ENCODE measurements at places on chromosomes 6 and 20. TPM values are rescaled to one million over a fixed set of nuclear protein-coding genes. Genes with fewer than 3 reads are reported as not detected.

Gene OXT
- total RNA-seq = not detected

Gene RPS18
- 2,873 TPM for total RNA-seq

Gene PRICKLE4
- total RNA-seq = 1.7 TPM

Gene FOXA2
- 14.4 TPM for total RNA-seq

Gene NKX2-2
- total RNA-seq = not detected

Gene SIRPB1
- 11.6 TPM for total RNA-seq
